ENCODE measurements at places on chromosomes 1 and 21. TPM values are rescaled to one million over a fixed set of nuclear protein-coding genes. Genes with fewer than 3 reads are reported as not detected.

LCE2A gene
- not detected for total RNA-seq

KRTAP19-1 gene
- total RNA-seq: not detected

SYNC gene
- 7.8 TPM for total RNA-seq

HMGCL gene
- total RNA-seq: 19.1 TPM
